ENCODE measurements at places on chromosomes 5 and 9.
A peak's percentile ranks its signal among the peaks of the same experiment; 100 is the strongest.

GRCh38 chr5:124677374-124678351, 68.8 kb downstream of the ZNF608 start:
- no peak for DNase-seq

DNA sequence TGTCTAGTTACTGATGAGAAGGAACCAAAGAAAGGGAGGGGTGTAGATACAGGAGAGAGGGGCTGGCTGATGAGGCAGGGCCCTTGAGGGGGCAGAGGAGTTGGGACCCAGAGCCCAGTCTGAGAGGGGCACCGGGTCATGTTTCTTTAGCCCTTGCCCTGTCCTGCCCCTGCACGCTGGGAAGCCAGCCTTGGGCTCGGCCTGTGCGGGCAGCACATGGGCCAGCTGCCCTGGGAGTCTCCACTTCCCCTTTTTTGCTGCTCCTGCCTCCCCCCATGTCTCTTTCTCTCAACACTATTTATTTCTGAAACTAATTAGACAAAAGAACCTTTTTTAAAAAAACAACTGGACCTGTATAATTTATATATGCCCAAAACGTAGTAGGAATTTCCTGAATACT, 20.5 kb downstream of the MVB12B start:
- DNase-seq: peak; percentile 21

- DNase-seq: peak; percentile 96
Measured at GRCh38 chr5:177357459-177358351, at the start of gene RGS14. Gene RGS14 (plus strand): TSS chr5:177357924. CDS start chr5:177358025, 101 bp downstream.

GRCh38 chr9:121538221-121538620, 38.6 kb upstream of the GGTA1 start:
- peak; percentile 56 for DNase-seq

DNA sequence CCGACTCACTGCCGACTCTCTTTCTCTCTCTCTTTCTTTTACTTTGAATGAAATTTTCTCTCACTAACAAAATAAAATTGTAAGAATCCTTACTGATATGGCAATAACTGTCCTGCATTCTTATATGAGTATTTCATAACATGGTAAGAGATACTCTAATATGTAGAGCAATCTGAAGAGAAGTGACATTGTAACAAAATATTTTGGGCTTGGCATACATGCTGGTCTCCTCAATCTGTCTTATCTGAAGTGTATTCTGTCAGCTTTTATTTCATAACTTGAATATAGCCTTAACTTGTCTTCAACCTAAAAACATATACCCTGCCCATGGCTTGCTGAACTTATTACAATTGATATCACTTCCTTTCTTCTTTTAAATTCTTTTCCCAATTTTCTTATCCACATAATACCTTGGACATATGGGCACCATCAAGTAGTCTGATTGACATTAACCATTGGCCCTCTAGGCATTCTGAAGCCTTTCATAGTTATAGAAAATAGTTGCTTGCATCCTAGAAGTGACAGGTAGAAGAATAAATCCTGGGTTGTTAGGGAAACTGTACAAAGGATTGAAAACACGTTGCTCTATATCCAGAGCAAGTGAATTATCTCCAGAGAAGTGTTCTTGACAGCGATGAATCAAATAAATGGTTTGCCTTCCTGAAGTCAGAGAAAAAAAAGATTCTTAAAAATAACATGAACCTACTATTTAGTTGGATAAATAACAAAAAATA, 537.6 kb upstream of the TYRP1 start:
- DNase-seq: no peak

DNA sequence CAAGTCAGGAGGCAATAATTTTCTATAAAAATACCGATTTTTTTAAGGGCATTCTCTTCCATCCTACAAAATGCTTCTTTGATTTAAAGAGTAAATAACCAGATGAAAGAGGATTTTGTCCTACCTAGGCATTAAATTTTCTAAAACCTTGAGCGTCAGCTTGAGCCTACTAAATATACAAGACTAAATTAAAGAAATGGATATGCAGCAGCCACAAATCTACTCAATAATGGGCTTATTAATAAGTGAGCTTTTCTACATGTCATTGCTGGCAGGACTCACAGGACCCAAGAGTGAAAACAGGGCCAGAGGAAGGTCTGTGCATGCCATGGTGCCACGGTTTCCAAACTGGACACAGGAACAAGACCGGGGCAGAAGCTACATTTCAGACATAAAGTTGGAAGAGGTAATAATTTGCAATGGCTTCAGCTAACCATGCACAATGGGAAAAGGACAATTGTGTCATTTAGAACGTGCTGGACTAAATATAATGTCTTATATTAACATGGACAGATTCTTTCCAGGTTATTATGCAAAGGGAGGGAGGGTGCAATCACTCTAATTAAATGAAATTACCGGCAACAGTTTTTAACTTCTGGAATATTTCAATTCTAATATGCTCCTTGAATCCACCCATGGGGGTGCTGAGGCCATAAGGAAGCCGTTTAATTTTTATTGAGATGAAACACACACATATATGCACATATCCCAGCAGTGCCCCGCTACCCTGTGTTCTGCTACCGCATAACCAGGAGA, 5.2 kb downstream of the WHRN start:
- DNase-seq: no peak

DNA sequence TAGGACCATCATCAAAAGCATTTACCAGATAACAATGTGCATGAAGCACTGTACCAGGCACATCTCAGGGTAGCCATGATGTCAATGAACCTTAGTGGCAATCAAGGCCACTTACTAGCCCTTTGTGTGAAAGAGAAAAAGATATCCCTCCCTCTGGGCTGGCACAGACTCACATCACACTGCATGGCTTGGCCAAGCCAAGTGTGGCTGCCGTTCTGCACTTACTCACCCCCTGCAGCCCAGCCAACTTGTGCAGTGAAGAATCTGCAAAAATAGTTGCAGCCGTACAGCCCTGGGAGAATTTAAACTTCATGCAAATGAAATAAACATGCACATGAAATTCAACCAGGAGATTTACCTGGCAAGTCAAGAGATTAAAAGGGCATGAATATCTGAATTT, 333.5 kb downstream of the DEPDC1B start:
- DNase-seq: no peak
